ENCODE measurements at places on chromosomes 3 and 15.

DNA sequence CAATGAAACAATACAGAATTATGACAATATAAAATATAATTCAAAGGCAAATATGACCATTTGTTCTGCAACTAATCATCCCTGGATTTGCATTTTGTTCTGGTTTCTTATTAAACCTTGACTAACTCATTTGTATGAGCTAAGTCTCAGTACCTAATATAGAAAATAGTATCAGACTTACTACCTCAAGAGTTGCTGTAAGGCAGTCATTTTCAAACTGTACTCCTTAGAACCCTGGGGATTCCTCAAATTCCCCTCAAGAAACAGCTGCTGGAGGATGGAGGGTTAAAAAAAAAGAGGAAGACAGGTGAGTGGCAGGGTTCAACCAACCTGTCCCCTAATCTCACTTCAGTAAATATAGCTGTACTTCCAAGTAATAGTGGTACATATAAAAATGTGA is 11.1 kb downstream of the ZBTB11 start:
- DNase-seq: no peak

DNA sequence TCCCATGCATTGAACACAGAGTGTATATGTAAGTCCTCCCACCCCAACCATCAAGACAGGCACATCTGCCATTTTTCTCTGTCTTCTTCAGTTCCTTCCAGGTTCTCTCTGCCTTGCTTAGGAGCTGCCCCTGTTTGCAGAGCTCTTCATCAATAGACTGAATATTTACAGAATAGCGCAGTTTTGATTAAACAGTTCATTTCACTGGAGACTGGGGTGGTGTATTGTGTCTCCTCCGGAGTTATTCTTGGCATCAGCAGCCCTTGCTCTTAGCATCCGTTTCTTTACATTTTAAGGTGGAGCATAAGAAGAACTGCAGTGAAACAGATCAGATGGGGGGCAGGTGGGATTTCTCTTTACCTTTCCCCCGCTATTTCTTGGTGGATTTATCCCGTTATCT is 87.7 kb downstream of the LIPC start:
- DNase-seq: no peak

GRCh38 chr3:5707794-5708193 is 520.3 kb downstream of the EDEM1 start:
- no peak for DNase-seq

GRCh38 chr15:81303244-81304225 is 20.4 kb downstream of the STARD5 start:
- no peak for DNase-seq

DNA sequence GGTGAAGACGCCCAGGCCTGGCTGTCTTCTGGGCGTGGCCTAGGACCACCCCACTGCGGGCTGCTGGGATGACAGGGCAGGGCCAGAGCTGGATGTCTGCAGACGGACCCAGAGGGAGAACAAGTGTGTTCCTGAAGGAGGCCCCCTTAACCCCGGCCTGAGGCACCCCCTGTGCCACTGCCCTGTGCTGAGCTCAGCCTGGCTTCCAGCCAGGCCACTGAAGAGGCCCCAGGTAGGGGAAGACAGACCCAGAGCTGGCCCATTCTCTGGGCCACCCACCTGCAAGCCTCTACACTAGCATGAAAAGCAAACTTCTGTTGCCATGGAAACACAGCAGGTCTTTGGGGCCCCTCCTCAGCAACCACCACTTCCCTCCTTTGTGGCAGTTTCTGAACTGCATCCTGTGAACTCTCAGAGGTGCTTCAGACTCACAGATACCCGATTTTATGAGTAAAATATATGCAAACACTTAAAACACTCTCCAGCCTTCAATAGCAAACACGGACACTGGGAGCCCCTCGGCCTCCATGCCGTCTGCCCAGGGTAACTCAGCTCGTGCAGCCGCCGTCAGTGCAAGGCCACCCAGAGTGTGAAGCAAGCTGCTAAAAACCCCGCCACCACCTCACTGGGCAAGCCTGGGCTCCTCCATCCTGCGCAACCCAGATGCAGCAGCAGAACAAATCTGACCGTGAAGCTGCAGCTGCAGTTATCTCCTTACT is 42.5 kb downstream of the CMTM6 start:
- no peak for DNase-seq

- DNase-seq: no peak
Measured at GRCh38 chr15:88646088-88646405, 7.2 kb downstream of the ISG20 start.

DNA sequence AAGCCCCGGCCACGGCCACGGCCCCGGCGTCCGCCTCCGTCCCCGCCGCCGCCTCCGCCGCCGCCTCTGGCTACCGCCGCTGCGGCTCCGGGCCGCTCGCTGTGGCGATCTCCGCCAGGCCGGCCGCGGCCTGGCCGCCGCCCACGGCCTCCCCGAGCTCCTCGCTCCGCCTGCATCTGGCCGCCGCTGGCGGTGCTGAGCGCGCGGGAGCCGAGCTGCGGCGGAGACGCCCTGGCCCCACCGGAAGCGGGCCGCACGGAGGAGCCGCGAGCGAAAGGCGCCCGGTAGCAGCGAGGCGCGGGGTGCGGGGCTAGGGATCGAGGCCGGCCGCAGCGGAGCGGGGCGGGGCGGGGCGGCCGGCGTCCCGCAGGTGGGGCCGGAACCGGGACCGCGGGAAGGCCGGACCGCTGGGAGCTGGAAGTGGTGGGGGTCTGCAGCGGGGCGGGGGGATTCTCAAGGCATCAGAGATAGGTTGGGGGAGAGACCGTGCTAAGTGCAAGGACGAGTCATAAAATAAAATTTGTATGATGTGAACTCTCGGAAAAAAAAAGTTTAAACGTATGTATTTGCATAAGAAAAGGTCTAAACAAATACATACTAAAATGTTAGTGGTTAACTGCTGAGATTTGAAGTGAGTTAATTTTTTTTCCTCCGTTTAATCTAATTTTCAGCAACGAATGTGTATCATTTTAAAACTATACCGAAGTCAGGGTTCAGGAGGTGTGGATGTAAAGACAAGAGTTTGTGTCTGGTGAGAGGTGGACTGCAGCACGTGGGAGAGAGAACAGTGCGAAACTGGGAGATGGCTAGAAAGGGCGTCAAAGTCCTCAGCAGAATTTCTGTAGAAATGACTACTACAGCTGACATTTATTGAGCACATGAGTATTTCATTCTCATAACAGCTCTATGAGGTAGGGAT is at the start of gene AVEN:
TSS of gene AVEN (minus strand) at position 334 of the 919 bp plus-strand sequence. CDS start at position 176, 158 bp downstream.
- DNase-seq: no peak

GRCh38 chr15:73959012-73959581 is 32.8 kb downstream of the LOXL1 start:
- no peak for DNase-seq

GRCh38 chr15:58498821-58499580 is 67.2 kb downstream of the LIPC start:
- no peak for DNase-seq

DNA sequence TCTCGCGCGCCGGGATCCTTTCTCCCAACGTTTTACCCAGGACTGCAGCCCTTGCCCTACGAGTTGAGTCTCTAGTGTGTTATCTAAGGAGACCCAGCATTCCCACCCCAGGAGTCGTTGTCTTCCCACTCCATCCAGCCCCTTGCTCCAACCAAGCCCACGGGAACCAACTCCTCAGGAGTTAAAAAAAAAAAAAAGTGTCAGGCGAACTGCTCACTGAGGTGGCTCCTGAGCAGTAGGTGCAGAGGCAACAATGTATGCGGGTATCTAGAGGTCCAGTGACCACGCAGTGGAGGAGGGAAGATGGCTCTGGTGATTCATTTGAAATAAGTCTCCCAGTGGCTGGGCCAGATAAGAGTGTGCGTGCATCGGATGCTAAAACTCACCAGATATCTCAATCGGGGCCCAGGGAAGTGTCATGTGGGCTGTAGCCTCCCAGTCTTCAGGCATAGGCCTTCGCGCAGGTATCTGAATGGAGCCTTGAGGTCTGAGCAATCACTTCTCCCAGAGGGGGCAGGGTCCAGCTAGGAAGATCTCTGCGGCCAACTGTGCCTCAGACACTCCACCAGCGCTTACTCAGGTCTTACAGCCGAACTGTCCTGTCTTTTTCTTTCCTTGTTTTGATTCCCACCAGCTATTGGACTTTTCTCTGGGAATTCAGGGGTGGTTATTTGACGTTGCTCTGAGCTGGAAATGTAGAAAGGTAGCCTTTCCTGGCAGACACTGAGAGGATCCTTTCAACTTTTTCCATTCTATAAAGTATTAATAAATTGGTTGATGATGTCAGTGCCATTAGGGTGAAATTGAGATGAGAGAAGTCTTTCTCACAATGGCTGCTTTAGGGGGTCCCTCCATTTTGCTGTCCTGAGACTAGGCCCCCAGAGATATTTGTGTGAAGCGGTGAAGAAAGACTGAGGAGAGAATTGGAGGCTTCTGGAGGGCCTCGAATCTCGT is 21.0 kb downstream of the ZIC4 start:
- DNase-seq: no peak

DNA sequence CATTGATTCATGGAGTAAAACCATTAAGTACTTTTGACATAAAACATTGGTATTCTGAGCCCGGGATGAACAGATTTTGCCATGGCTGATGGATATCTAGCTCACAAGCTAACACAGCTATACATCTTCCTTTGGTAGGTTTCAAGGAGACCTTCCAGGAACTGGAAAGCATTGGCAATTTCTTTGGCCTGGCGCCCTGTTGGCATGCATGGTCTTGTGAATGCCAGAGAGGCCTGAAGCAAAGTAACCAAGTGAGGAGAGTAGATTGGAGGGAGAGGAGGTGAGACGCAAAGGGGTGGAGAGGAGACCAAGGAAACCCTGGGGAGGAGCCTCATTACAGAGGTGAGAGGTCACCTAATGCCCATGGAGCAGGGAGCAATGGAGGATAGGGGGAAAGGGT is 67.2 kb downstream of the SQOR start:
- DNase-seq: no peak

GRCh38 chr3:71006810-71007785 is 576.4 kb downstream of the FOXP1 start:
- no peak for DNase-seq

- DNase-seq: no peak
Measured at GRCh38 chr15:101329867-101330380, 34.9 kb upstream of the SNRPA1 start.

DNA sequence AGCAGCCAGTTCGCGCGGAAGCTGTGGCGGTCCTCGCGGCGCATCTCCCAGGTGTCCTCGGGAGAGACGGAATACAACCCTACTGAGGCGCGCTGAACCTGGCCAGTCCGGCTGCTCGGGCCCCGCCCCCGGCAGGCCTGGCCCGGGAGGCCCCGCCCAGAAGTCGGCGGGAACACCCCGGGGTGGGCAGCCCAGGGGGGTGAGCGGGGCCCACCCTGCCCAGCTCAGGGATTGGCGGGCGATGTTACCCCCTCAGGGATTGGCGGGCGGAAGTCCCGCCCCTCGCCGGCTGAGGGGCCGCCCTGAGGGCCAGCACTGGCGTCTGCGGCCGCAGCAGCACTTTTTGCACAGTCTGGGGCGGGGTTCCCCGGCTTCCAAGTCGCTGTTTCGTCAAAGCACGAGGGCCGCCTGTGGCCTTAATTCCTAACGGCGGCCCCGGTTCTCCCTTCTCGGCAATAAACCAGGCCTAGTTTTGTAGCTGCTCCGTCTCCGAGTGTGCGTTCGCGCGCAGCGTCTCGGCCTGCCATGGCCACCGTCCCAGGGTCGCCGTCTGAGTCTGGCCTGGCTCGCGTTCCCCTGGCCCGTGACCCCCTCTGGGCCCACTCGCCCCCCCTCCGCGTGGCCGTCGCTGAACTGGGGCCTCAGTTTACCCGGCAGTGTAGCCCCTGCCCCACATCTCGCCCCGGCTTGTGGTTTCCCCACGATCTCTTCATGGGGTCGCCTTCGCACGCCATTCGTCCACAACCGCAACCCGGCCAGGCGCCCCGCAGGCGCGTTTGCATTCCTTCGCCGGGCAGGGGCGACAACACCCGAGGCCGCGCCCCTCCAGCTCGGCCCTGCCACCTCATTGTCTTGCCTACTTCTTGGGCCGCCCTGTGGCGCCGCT is 30.0 kb downstream of the NBEAL2 start:
- DNase-seq: peak; percentile 31

DNA sequence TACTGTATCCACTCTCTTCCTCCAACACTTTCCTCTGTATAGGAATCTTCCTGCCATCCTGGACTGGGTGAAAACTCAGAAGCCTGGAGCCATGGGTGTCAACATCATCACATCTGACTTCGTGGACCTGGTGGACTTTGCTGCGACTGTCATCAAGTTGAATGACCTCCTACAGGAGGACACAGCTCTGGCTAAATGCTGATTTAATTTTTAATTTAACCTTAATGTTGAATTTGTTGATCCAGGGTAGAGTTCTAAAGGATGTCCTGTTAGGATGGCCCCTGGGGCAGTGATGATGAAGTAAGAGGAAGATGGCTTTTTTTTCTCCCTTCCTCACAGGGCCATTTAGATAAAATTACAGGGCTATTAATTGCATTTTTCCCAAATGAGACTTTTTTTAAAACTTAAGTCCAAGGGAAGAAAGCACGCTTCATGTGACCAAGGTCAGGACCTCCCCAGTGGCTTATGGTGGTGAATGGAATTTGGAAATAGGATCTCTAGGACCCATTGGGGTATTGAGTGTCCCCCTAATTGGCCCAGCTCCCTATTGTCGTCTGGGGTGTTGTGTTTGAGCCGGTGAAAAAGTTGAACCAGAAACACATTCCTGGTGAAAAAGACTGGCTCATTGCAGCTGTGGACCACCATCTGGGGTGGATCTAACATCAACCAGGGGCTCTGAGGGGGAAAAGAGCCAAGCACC is 125.7 kb upstream of the ZBED2 start:
- DNase-seq: no peak

- no peak for DNase-seq
Measured at GRCh38 chr3:63795438-63795837, 23.7 kb upstream of the C3orf49 start.

- no peak for DNase-seq
Measured at GRCh38 chr3:38616658-38617057, 32.8 kb downstream of the SCN5A start.

- no peak for DNase-seq
Measured at GRCh38 chr3:98986073-98986472, 84.6 kb upstream of the DCBLD2 start.

DNA sequence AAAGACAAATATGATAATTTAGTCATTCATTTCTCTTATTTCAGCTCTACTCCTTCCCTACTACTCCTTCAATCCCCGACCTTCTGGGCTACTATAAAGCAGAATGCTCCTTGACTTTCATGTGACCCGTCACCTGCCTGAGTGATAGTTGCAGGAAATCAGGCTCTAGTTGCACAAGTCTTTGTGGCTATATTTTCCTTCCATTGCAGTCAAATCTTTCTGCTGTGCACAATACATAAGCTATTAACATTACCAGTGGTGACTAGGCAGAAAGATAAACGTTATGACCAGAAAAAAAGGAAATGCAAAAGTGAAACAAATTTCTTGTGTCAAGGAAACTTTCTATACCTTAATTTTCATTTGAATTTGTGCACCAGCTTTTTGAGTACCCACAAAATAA is 2.3 kb downstream of the SUCNR1 start:
- no peak for DNase-seq
